Hematopoietic multipotent progenitor cell treated with erythropoietin and hydrocortisone succinate and interleukin-3 and kit ligand, for 15 days (in vitro differentiated cells): ENCODE measurements at places on chromosomes 1 and 21.

DNA sequence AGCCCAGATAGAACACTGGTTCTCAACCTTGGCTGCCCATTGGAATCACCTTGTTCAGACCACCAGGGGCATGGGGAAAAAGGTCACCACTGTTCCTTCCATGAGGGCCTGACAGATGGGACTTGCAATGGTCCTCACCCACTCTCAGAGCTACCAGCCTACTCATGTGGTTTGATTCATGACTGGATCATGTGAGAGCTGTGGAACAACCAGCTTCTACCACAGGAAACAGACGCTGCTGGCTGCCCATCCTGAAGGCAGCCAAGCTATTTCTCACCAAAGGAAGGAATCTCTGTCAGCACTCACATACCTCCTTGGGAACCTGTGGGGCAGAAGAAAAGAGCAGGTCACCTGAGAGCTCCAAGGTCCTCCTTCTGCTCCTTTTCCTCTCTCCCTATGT, 53.6 kb downstream of the CAPN8 start:
- DNase-seq = no peak

GRCh38 chr1:160432371-160432786, 32.0 kb downstream of the VANGL2 start:
- no peak for DNase-seq

- DNase-seq = no peak
These were observed 140.8 kb upstream of the FGGY start for GRCh38 chr1:59156051-59156450.

- no peak for DNase-seq
These were observed 38.3 kb upstream of the BCL10 start for GRCh38 chr1:85314726-85315125.

- no peak for DNase-seq
These were observed 21.5 kb downstream of the INAVA start for GRCh38 chr1:200916152-200916551.

DNA sequence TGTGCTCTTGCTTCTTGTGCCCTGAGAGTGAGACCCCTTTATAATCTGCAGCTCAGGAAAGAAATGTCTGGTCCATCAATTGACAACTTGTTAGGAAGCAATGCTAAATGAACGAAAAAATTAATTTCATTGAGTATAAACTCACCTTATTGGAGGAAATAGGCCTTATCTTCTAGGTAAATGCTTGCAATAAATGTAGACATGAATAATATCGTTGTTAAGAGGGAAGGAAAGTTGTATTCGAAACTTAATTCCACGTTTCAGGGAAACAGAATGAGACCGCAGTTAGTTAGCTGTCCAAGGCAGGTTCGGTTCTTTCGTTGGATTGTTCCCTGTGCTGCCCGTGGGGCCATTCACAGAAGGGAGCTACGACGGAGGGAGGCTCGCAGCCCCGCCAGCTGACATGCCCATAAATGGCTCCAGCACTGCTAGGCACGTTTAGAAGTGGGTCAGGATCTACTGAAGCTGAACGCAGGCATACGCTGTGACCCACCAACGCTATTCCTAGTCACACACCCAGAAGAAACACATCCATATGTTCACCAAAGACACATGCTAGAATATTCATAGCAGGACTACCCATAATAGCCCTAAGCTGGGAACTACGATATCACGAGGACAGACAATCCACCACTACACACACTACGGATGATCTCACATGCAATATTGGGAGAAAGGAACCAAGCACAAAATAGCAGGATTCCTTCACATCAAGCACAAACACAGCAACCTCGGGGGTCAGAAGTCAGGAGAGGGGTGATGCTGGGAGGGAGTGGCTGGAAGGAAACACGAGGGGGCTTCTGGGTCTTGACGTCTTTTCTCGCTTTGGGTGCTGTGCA, 56.2 kb upstream of the LBR start:
- DNase-seq = no peak

- DNase-seq = no peak
These were observed 1077.3 kb downstream of the KCNT2 start for GRCh38 chr1:195530961-195531360.

GRCh38 chr1:208603721-208604120, 359.5 kb upstream of the PLXNA2 start:
- DNase-seq = no peak
